ENCODE measurements at places on chromosomes 12 and 14. TPM values are rescaled to one million over a fixed set of nuclear protein-coding genes. Genes with fewer than 3 reads are reported as not detected.
A peak's percentile ranks its signal among the peaks of the same experiment; 100 is the strongest.

The CD27 gene
- total RNA-seq: 43.8 TPM

The KLRB1 gene
- not detected for total RNA-seq

The SERPINA12 gene
- not detected for total RNA-seq

The KERA gene
- not detected for total RNA-seq

DNA sequence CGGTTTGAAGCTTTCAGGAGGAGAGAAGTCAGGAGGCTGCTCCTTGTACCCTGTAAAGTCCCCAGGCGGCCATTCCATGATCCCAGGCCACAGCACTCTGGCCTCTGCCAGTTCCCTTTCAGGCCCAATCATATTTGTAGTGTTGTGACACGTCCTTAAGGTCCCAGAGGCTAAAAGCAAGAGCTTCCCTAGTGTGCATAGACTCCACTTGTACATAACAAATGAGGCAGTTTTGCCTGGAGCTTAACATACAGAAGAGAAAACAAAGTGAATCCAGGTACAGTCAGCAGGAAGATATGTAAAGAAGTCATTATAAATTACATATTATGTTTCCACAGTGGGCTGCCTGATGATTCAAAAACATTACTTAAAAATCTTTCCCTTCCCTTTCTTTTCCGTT, 81.1 kb upstream of the RPH3A start:
- no peak overlapping the region for H3K27ac ChIP-seq
- no peak overlapping the region for H3K4me3 ChIP-seq
- peaks cover 6% of the 10 kb centered on the region for H3K27me3 ChIP-seq
- H3K36me3 ChIP-seq: no peaks in the 10 kb centered on the region
- no peak for DNase-seq

DNA sequence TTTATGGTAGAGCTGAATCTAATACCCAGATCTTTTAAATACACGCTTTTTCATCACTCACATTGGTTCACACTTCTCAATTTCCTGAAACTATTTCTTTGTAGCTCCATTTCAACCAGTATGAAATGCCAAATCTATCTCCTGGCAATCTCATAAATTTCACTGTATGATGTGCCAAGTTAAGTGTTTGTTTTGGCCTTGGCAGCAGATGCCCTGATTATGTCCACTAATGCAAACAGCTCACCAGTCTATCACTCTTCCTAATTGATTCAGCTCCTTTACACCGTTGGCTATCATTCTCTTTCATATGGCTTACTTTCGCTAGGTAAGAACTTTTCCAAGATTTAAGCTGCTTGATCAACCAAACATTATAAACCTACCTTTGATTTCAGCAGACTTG, 58.6 kb downstream of the ZFC3H1 start:
- DNase-seq: no peak
- peaks cover 47% of the 10 kb centered on the region for H3K36me3 ChIP-seq
- H3K27me3 ChIP-seq: no peaks in the 10 kb centered on the region
- H3K27ac ChIP-seq: no peak overlapping the region
- H3K4me1 ChIP-seq: peaks cover 3% of the 10 kb centered on the region

- H3K36me3 ChIP-seq: no peaks in the 10 kb centered on the region
- no peak for DNase-seq
- no peaks in the 10 kb centered on the region for H3K27me3 ChIP-seq
- no peak overlapping the region for H3K4me3 ChIP-seq
- H3K27ac ChIP-seq: peak overlapping the region; percentile 19
These were observed 81.2 kb downstream of the PRKD1 start for GRCh38 chr14:29846339-29847055.

GRCh38 chr12:67747869-67748742, 99.6 kb downstream of the DYRK2 start:
- peaks cover 2% of the 10 kb centered on the region for H3K27me3 ChIP-seq
- no peak overlapping the region for H3K4me3 ChIP-seq
- no peak for DNase-seq

- H3K4me1 ChIP-seq: peaks cover 2% of the 10 kb centered on the region
- H3K27me3 ChIP-seq: peaks cover 28% of the 10 kb centered on the region
- H3K27ac ChIP-seq: no peak within 1 kb of the TSS
These were observed at the start of gene FZD10 for GRCh38 chr12:130162267-130162666. Gene FZD10 (plus strand): TSS chr12:130162464. CDS start chr12:130162943, 479 bp downstream.

The TAS2R9 gene
- total RNA-seq: not detected

DNA sequence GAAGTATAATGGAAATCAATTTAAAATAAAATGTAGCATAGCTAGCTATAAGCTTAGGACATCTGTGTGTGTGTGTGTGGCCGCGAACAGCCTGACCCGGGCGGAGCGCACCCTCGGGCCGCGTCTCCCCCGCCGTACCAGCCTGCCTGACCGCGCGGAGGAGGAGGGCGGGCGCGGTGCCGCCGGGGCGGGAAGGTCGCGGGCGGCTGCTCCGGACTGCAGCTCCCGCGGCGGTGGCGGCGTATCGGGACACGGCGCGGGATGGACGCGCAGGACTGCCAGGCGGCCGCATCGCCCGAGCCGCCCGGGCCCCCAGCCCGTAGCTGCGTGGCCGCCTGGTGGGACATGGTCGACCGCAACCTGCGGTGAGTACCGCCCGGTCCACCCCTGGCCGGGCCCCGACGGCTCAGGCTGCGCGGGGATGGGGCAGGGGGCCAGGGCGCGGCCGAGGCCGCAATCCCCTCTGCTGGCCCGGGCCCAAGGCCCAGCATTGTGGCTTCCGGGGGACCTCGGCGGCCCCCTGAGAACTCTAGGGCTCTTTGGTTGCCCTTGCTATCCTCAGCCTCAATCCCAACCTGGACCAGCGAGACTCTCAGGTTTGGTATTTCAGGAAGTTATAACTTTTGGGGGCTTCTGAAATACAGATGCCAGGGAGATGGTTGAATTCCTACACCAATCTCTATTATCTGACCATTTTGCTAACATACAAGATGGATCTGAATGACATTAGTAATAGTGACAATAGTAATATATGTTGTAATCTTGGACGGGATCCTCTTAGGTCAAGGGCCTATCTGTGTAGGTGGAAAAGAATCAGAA, at the start of gene ABHD12B:
Gene ABHD12B, plus strand, starts transcription at position 140 of the 819 bp plus-strand sequence. Its CDS starts 122 bp downstream, at position 262.
- no peak within 1 kb of the TSS for H3K27ac ChIP-seq
- no peak for DNase-seq
- peaks cover 47% of the 10 kb centered on the region for H3K27me3 ChIP-seq
- peaks cover 27% of the 10 kb centered on the region for H3K4me1 ChIP-seq

The INHBC gene
- 0.10 TPM for total RNA-seq

The B4GALNT3 gene
- total RNA-seq: 0.17 TPM

The OVCH1 gene
- total RNA-seq: not detected

DNA sequence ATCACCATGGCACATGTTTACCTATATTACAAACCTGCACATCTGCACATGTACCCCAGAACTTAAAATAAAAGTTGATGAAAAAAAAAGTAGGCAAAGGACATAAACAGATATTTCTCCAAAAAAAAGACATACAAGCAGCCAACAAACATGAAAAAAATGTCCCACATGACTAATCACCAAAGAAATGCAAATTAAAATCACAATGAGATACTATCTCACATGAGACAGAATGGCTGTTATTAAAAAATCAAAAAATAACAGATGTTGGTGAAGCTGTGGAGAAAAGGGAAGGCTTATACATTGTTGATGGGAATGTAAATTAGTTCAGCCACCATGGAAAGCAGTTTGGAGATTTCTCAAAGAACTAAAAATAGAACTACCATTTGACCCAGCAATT, 68.0 kb upstream of the FAR2 start:
- H3K27me3 ChIP-seq: peaks cover 3% of the 10 kb centered on the region
- DNase-seq: no peak
- H3K27ac ChIP-seq: no peak overlapping the region

The CLEC2D gene
- total RNA-seq: 437 TPM

The POTEM gene
- total RNA-seq: not detected

DNA sequence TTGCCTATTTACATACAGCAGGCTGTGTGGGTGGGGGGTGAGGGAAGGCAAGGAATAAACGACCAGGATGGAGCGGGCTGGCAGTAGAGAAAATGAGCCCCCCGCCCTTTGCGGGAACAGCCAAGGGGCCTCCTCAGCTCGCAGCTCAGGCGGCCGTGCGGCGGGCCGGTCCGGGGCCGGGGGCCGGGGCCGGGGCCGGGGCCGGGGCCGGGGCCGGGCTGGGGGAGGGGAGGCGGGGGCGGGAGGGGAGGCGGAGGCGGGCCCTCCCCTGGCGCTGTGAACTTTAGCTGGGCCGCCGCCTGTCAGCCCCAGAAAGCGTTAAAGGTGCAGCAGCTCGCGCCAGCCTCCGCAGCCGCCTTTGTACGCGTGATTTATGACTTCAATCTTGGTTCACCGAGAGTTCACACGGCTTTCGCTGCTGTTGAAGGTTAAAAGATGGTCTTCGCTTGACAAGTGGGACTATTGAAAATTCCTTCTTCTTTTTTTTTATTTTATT, 28.8 kb downstream of the HOXC4 start:
- H3K4me3 ChIP-seq: peak overlapping the region; percentile 85
- no peaks in the 10 kb centered on the region for H3K27me3 ChIP-seq
- peak overlapping the region; percentile 91 for H3K27ac ChIP-seq

DNA sequence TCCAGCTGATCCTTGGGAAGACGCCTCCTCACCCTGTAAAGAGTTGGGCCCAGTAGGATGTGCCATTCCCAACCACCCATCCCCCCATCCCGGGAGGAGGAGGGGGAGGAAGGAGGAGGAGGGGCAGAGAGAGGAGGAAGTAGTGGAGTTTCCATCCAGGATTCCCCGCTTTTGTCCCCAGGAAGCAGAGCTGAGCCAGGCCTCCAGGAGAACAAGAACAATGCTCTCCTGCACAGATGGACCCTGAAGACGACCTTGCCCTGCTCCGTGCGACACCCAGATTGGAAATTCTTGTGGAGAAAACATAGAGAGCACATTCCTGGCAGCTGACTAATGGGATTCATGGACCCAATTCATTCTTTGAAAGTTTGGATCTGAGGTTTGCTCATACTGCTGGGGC, 132.3 kb upstream of the CRY1 start:
- H3K4me3 ChIP-seq: no peak overlapping the region
- DNase-seq: no peak
- no peaks in the 10 kb centered on the region for H3K36me3 ChIP-seq
- H3K27ac ChIP-seq: no peak overlapping the region
- no peaks in the 10 kb centered on the region for H3K4me1 ChIP-seq
- peaks cover 8% of the 10 kb centered on the region for H3K27me3 ChIP-seq

DNA sequence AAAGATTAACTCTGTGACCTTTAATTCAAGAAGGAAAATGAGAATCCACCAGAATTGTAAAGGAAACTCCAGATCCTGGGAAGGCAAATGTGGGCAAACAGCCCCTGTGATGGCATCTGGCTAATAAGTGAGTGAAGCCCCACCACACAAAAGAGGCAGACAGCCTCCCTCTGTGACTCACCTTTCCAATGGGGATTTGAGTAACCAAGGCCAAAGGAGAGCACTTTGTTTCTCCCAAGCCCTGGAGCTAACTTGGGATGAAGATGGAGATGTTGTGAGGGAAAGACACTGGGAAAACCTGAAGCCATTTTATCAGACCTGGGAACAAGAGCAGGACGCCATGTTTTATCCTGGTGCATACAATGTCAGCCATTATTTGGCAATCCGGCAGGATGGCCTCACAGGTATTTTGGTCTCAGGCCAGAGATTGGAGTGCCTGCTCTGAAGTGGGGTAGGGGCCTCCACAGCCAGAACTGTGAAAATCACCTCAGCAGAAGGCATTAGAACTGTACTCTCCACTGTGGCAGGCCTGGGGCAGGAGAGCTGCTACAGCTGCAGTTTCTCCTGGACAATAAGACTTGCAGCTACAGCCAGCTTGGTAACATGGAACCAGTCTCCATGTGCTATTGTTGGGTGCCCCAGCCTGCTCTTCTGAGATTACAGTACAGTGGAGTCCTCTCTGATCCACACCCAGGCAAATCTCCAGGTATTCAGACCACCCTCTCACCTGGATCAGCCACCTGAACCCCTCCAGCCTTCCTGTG, 96.6 kb upstream of the PCED1B start:
- H3K4me1 ChIP-seq: peaks cover 7% of the 10 kb centered on the region
- no peaks in the 10 kb centered on the region for H3K36me3 ChIP-seq
- no peak overlapping the region for H3K4me3 ChIP-seq

The NR1H4 gene
- not detected for total RNA-seq

DNA sequence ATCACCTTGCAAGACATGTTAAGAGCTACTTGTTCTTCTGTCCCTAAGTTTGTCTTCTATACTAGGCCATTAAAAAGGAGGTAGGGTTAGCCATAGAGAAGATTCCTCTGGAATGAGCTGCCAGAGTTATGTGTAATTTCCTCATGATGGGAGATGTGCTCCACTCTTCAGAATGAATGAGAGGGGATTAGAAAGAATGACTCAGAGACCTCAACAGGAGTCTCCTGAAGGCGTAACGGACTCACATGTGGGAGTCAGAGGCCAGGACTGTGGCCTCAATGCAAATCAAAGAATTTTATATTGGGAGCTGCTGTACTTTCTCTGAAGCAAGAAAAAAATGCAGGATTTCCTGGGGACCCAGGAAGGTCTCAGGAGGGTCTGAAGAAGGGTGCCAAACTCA, 87.8 kb upstream of the ATXN7L3B start:
- H3K4me1 ChIP-seq: no peaks in the 10 kb centered on the region
- no peak for DNase-seq
- no peaks in the 10 kb centered on the region for H3K27me3 ChIP-seq
- H3K27ac ChIP-seq: no peak overlapping the region
- H3K36me3 ChIP-seq: no peaks in the 10 kb centered on the region

The USP44 gene
- 5.4 TPM for total RNA-seq

DNA sequence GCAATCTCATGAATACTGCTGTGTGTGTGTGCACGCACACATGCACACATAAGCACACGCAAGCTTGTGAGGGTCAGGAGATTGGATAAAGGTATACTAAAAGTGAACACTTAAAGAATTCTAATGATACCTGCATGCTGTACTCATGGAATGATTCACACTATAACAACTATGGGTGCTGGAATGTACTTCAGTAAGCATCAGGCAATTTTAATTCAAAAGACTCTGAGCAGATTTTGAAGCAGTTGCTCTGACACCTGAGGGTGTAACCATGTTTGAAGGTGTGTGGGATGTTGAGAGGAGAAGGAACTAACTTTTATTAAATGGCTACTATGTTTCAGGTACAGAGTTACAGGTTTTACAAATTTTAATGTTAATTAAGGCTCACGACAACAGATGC, 61.6 kb downstream of the GARIN6 start:
- no peak overlapping the region for H3K27ac ChIP-seq
- no peak overlapping the region for H3K4me3 ChIP-seq
- H3K36me3 ChIP-seq: no peaks in the 10 kb centered on the region
- no peaks in the 10 kb centered on the region for H3K27me3 ChIP-seq

GRCh38 chr14:61051051-61051450, 70.0 kb downstream of the SLC38A6 start:
- H3K27ac ChIP-seq: no peak overlapping the region
- DNase-seq: no peak
- H3K27me3 ChIP-seq: no peaks in the 10 kb centered on the region
- peaks cover 13% of the 10 kb centered on the region for H3K36me3 ChIP-seq
- H3K4me1 ChIP-seq: no peaks in the 10 kb centered on the region
- no peak overlapping the region for H3K4me3 ChIP-seq

- H3K27ac ChIP-seq: peak within 1 kb of the TSS; percentile 96
- H3K4me1 ChIP-seq: peaks cover 69% of the 10 kb centered on the region
- H3K4me3 ChIP-seq: peak within 1 kb of the TSS; percentile 91
- H3K27me3 ChIP-seq: no peaks in the 10 kb centered on the region
- peaks cover 16% of the 10 kb centered on the region for H3K36me3 ChIP-seq
- peak; percentile 73 for DNase-seq
These were observed at the start of the genes C12orf57 and RNU7-1 for GRCh38 chr12:6943722-6944380. Gene C12orf57 (plus strand): TSS chr12:6944022. CDS start chr12:6944122, 100 bp downstream. Gene RNU7-1 (plus strand): TSS chr12:6943816.
